NCI-H345 (cell line): ENCODE measurements at places on chromosomes 4 and X.

DNA sequence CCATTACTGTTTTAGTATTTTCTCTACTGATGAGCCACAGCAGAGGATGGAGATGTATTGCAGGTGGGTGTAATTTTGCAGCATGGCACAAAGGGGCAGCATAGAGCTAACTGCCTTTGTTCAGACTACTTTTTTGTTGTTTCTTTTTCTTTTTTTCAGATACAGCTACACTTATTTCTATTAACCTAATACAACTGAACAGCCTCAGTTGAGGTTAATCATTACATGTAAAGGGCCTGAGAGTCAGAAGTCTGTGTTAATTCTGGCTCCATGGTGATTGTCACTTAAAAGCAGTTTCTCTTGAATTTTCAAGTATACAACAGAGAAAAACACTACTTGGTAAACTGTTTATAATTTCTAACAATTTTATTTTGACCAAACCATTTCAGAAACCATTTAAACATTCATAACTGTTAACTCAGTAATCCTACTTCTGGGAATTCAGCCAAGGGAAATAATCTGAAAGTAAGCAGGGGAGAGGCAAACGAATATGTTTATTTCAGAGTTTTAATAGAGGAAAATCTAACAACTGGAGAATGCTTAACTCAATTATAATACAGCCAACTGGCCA is 13.9 kb upstream of the PPEF2 start:
- DNase-seq, result no peak

DNA sequence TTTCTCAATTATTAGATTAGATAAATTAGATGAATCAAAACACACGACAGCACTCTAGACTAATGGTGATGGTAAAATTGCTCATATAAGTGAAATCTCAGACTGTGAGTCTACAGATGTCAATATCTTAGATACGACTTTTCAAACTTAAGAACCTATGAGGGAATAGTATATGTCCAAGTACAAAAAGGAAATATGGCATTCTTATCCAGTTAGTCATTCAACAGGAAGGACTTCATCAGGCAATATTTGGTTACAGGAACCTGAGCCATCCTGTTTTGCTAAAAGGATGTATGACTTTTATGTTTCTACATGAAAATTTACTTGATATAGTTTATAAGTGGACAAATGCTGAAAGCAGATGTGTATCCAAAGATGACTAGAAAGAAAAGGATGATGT is 107.0 kb downstream of the CT47B1 start:
- DNase-seq, result no peak

DNA sequence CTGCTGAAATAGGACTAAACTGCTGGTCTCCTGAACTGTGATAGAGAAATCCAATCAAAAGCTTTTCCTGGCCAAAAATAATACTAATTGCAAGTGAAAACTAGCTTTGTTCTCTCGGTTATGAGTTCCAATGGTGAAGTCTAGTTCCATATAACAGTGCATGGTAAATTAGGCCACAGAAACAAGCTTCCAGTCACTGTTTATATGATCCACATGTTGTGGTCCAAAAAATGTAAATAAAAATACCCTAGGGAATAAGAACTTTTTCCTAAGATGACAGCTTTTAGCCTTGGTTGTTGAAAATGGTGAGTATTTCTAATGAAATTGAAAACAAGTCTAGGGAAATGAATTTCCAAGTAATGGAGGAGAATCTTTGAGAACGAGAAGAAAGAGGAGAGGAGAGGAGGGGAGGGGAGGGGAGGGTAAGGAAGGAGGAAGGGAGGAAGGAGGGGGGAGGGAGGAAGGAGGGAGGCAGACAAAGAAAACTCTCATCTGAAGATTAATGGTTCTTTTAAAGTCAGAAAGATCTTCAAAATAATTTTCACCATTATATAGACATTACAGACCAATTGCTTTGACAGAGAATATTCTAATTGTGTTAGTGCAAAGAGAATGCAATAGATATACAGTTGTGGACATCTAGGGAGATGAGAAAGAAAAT is 26.1 kb downstream of the PALLD start:
- DNase-seq, result no peak

DNA sequence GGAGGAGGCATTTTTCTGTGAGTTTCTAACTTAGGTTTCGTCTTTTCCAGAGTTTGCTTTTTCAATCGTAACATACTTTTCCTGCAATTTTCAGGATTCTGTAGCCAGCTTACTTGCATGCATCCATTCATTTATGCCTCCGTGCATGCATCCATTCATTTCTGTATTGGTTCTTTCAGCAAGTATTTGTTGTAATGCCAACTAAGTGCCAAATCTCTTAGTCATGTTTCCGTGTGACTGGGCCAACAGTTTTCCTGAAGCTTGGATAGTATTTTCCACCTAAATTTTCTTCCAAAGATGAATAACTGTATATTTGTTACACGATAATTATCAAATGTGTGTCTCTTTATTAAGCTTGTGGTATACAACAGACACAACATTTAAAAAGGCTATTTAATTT is 41.5 kb downstream of the CBLL2 start:
- DNase-seq, result no peak

GRCh38 chr4:88382621-88383020 is 4.0 kb downstream of the HERC6 start:
- DNase-seq, result no peak

GRCh38 chr4:7195546-7196287 is 3.4 kb downstream of the SORCS2 start:
- DNase-seq, result no peak

GRCh38 chr4:112594993-112595392 is 41.7 kb downstream of the ZGRF1 start:
- DNase-seq, result no peak

- DNase-seq, result no peak
These were observed 389.9 kb downstream of the PACRGL start for GRCh38 chr4:21090094-21090666.

- DNase-seq, result no peak
These were observed 701.0 kb upstream of the PITX2 start for GRCh38 chr4:111323916-111324315.

- DNase-seq, result no peak
These were observed 9.5 kb downstream of the PRMT9 start for GRCh38 chr4:147674496-147674895.

DNA sequence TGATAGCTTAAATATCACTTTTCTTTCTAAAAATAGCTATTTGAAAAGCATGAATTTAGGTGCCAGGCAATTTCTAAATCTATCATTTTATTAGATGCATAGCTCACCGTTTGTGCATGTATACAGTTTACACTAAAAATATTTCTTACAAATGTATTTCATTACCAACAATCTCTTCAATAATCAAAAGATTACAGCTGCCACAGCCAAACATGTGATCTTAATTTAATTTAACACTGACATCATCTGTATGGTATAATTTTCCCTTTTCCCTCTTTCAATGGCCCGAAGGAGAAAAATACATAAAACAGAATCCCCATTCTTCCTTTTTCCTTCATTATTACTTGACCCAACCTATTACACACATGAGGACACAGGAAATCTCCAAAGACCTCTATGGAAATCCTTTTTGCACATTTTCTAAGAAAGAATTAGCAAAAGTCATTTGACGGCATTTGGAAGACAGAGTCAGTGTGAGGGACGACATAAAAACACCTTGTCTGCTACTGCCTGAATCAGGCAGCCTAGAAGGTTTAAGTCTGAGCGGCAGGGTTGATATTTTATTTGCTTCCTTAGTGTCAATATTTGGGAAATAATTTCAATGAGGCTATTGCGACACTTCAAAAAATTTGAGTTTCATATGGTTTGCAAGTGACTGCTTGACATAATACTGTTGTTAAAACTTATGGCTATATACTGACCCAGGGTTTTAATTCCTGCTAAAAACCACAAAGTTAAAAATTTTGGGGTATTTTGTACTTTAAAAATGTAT is 111.2 kb downstream of the TTC29 start:
- DNase-seq, result no peak

GRCh38 chr4:66921433-66921832 is 623.9 kb downstream of the CENPC start:
- no peak for DNase-seq

GRCh38 chr4:69503558-69503957 is 7.9 kb upstream of the UGT2B4 start:
- no peak for DNase-seq

DNA sequence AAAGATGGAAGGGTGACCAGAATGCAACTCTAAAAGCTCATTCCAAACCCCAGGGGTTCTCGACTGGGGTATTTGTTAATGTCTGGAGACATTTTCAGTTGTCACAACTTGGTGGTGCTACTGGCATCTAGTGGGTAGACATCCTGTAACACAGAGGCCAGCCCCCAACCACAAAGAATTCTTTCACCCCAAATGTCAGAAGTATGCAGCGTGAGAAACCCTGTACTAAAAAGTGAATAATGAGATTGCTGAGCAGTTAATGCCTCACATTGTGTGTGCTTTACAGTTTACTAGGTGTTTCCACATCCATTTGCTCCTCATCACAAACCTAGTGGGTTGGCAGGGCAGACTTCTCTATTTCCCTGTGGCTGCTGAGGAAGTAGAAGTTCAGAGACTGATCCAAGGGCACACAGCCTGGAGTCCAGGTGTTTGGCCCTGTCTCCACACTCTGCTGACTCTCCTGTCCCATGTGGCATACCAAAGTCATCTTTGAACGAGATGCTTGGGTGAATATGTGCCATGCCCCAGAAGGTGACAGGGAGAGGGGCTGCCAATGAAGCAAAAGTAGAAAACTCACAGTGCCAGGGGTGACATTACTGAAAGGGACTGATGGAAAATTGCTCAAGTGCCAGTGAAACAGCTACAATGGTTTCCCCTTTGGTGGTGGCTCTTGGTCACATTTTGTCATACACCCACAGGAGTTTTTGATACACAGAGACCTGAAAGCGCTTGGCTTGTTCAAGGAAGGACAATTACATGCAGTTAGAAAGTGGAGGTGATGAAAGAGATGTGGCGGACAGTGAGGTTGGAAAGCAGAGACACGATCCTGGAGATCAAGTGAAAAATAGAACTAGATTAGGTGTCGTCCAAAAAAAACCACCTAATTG is 10.1 kb upstream of the TMEM154 start:
- DNase-seq, result no peak

- no peak for DNase-seq
These were observed 1552.6 kb downstream of the C4orf33 start for GRCh38 chr4:130648570-130648969.

DNA sequence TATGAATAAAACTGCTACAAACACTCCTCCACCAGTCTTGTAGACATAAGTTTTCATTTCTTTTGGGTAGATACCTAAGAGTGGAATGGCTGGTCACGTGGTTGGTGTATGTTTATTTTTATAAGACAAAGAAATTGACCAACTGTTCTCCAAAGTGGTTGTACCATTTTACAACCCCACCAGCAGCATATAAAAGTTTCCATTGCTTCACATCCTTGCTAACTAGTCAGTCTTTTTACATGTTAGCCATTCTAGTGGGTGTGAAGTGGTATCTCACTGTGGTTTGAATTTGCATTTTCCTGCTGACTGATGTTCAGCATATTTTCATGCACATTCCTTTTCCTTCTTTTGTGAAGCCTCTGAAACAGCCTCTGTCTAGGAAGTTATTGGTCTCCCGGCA is 76.2 kb upstream of the ADGRG2 start:
- DNase-seq, result no peak
